ENCODE measurements at places on chromosomes 12 and 14.
A peak's percentile ranks its signal among the peaks of the same experiment; 100 is the strongest.

DNA sequence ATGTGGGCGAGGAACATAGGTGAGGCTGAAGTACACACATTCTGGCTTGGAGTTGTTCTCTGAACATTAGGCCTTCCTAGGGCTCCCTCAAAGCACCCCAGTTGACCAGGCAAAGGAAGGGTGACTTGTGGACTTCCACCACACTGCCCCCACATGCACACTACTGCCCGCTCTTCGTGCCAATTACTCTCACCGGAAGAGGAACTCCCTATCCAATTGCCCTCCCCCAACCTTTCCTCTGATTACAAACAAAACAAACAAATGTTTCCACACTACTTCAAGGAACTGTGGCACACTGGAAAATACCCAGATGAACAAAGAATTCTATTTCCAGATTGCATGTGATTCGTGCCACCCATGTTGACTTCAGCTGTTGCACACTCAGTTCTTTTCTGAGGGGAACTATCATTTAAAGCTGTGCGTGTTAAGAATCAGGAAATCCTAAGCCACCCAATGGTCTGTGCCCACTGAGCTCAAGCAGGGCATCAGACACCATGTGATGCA lies 139.3 kb downstream of the SSPN start:
- DNase-seq = no peak

DNA sequence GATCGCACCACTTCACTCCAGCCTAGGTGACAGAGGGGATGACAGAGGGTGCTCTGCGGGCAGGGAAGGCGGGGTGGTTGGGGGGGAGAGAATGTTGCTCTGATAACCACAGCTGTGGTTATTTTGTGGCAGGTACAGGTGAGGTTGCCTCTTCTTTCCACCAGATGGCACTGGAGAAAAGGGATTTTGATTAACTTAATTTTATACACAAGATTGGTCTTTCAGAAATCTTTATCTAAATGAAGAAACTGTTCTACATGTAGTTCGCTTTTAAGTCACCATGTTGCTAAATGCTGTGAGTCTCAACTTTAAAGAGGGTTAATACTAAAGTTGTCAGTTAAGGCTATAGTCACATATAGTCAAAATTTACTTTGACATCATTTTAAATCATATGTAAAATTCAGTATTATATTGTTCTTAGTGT lies 25.7 kb downstream of the FGF23 start:
- no peak for DNase-seq

DNA sequence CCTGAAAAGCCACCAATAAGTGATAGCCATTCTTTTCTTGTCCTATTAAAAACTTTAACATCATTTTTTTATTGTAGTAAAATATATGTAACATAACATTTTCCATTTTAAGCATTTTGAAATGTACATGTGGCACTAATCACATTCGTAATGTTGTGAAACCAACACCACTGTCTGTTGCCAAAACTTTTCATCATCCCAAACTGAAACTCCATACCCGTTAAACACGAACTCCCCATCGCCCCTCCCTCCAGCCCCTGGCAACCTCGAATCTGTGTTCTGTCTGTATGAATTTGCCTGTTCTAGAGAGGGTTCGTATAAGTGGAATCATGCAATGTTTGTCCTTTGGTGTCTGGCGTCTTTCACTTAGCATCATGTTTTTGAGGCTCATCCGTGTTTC lies 75.9 kb downstream of the CCDC92 start:
- DNase-seq = no peak

DNA sequence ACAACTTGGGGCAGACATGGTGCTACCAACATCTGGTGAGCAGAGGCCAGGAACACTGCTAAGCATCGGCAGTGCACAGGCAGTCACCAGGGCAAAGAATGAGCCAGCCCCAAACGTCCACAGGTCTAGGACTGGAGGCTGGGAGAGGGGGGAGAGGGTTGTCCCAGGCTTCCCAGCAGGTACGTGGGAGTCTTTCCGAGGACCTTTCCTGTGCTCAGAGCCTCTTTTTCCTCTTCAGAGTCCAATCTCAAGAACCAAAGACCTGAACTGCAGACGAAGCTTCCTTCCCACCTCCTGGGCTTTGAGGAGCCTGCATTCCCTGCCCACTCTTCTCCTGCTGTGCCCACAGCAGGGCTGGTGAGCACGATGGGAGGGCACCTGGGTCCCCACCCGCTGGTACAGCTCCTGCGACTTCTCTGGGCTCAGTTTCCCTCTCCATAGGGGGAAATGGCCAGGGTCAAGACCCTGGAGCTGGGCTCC lies 48.7 kb downstream of the DLK1 start:
- no peak for DNase-seq

DNA sequence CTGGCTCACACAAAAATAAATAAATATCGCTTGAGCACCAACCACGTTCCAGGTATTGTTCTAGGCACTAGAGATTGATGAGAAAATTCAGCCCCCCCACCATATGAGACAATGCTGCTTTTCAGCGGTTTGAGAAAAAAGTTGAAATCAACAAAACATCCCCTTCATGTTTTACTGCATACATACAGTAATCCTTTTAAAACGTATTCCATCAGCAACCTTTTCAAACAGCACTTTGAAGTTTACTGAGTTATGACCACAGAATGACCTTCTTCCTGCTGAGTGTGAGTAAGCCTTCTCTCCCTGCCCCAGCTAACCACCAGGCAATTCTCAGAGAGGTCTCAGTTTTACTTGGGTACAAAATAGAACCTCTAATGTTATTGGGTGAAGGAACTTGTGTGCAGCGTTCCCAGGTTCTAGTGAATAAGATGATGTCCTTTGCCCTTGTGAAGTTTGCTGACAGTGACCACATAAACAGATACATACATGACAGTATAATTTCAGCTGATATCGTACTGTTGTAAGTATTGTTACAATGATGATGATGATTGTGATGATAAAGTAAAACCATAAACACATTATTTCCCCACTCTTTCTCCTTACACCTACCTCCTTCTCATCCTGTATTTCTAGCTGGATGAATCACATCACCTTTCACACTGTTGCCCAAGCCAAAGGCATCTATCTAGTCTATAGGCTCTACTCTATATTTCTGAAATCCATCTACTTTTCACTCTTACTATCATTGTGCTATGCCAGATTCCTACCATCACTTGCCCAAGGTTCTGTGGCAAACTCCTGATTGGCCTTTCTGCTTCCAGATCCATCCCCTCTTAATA lies 124.4 kb upstream of the KRR1 start:
- no peak for DNase-seq

GRCh38 chr14:40248671-40249070 lies 816.4 kb upstream of the FBXO33 start:
- no peak for DNase-seq

- no peak for DNase-seq
Measured at GRCh38 chr14:30882431-30882830, 8.1 kb downstream of the COCH start.

DNA sequence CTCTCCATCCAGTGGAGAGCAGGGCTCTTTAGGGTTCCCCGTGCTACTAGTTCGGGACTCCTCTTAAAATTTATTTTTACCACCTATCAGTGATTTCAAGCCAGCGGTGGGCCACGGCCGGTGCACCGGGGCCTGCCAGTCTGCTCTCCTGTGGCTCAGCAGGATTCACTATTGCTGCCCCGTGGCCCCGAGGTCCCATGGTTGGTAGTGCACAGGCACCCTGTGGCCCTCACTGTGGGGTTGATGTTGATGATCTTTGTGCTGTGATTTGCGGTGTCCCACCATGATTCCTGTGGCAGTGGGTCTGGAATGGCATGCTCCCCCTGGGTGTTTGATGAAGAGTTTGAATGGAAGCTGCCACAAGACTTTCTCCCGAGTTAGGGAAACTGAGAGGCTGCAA lies 12.6 kb upstream of the MEG3 start:
- no peak for DNase-seq

- no peak for DNase-seq
Measured at GRCh38 chr12:113826805-113827538, 139.2 kb downstream of the RBM19 start.

DNA sequence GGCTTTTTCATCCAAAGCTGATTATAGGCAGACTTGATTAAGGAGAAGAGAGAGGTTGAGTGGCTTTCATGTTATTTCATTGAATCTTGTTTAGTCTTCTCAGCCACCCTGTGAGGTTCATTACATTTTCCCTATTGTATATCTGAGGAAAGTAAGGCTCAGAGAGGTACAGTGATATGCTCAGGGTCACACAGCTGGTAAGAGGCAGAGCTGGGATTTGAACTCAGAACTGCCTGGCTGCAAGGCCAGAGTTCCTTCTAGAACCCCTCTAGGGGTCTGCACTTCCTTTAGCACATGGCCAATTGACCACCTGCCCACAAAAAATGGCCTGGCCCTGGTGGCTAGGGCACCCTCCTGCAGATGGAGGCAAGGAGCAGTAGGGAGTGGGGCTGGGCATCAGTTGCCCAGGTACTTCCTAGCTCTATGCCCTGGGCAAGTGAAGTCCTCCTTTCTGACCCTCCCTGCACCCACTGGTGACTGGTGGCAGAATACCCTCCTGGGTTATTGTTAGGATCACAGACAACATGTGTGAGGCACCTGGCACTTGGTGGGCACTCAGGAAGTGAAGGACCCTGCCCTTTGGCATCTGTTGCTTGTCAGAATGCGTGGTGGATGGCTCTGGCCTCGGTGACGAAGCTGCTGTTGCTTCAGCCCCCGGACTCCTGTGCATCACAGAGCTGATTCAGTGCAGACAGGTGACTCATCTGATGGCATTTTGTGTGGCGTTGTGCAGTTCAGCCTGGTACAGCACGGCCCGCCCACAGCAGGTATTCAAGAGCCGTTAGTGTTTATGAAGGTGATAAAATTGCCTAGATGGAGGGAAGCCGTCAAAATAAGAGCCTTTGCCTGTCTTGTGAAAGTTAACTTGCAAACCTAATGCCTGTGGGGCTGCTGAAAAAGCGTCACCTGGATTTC lies 115.8 kb downstream of the SLC25A47 start:
- DNase-seq = peak; percentile 92

GRCh38 chr12:65823513-65824375 lies 539 bp upstream of the HMGA2 start:
- DNase-seq = peak; percentile 62

DNA sequence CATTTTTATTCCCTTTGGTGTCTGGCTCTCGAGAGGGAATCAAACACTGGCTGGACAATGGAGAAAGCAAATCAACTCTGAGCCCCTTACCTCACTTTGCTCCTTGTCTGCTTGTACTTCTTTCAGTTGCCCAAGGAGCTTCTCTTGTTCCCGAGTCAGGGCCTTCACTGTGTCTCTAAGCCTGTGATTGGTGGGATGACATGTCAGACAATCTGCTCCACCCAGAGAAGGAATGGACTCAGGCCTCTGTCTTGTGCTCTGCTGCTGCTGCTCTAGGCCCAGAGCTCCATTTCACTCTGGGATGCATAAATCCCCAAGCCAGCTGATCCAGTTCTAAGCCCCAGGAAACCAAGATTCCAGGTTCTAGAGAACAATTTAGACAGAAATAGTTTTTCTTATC lies 7.6 kb downstream of the CALCOCO1 start:
- no peak for DNase-seq

DNA sequence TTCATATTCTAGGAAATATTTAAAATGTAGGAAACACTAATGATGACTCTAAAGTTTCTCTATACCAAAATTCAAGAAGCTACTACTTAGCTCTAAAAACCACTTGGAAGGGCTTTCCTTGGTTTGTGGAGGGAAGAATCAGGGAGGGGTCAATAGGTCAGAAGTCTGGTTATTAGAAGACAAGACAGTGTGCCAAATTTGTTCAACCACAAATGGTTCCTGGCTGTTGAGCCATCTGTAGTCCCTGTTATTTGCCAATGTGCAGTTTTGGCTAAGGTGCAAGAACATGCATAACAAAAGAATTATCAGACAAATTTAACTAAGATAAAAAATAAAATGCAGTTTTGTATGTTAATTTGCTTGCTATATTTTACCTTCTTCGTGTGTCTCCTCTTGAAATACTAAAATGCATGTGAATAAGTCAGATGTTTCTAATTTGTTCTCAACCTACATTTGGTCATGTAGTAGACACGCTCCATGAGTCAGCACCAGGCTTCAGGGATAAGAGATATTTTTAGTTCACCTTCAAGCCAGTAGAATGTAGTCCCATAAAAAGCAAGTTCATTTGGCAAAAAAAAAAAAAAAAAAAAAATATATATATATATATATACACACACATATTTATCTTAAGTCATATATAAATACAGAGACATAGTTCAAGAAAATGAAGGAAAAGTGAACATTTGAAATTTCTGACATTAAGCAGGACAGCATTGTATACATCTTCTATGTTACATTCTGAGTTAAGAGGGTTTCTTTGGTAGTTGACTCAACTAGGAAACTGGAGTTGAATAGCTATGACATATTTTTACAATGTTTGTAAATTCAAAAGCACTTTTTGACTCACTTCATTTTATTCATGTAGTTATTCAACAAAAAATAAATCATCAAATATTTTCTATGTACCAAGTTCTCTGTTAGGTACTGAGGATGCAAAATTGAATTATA lies 123.3 kb downstream of the KCNC2 start:
- no peak for DNase-seq

- DNase-seq = no peak
Measured at GRCh38 chr12:95473231-95473883, 595 bp upstream of the METAP2 start.

DNA sequence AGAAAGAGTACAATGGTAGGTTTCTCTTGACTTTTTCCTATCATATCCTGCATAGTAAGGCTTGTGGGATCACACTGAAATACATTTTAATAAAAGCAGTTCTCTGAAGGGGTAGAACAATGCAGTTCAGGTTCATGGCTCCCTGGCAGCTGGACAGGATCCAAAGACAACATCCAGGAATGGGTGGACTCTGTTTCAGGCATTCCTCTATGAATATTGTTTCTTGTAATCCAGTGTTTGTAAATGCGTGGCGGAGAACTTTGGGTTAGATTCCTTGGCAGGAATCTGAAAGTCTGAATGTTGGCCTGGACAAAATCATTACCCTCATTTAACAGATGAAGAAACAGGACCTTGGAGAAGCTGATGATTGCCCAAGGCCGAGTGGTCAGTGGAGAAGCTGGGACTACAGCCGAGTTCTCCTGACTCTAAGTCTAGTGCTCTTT lies 43.5 kb downstream of the SYNE2 start:
- no peak for DNase-seq

DNA sequence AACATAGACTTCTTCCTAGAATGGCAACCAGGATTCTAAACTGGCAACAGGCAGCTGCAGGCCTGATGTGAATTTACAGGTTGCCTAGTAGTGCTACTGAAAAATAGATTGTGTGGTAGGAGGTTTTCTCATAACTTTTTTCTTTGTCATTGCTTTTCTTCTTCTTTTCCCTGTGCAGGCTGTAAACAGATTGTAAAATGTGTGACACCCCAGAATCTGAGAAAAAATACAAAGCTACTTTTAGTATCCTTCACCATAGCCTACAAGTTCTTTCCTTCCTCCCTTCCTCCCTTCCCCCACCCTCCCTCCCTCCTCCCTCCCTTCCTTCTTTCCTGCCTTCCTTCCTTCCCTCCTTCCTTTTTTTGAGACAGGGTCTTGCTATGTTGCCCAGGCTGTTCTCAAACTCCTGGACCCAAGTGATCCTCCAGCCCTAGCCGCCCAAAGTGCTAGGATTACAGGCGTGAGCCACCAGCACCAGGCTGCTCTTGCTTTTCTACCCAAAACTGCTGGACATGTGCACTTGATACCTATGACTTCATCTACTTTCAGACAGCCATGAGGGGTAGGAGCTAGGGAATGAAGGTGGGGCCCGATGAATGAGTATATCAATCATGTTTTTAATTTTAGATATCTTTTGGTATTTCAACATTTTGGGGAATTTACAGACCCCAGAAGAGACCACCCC lies 114.2 kb upstream of the EEA1 start:
- no peak for DNase-seq

- DNase-seq = no peak
Measured at GRCh38 chr14:24063263-24063836, 8.0 kb upstream of the CPNE6 start.

Data from 8988T (cell line).